ENCODE measurements at places on chromosomes 16 and 17. TPM values are rescaled to one million over a fixed set of nuclear protein-coding genes. Genes with fewer than 3 reads are reported as not detected.

The OR1F1 gene
- total RNA-seq: not detected

- DNase-seq: no peak
Measured at GRCh38 chr16:51816929-51817328, 665.9 kb upstream of the SALL1 start.

DNA sequence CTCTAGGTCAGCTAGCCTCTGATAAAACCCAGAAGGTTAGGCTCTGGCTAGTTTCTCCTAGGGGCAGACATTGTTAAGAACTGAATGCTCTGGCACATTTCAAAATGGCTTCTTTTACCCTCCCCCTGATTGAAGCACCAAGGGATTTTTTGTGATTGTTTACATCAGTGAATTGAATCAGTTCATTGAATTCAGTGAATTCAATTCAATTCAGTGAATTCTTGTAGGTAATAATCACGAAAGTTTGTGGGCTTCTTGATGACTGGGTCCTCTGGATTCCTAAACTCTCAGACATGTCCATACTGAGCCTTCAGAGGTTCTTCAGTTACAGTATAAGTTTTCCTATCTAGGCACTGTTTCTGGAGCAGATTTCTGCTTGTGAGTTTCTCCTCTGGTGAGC is 135.2 kb upstream of the ELAC2 start:
- DNase-seq: no peak

GRCh38 chr17:55897301-55897700 is 146.4 kb downstream of the PCTP start:
- no peak for DNase-seq

DNA sequence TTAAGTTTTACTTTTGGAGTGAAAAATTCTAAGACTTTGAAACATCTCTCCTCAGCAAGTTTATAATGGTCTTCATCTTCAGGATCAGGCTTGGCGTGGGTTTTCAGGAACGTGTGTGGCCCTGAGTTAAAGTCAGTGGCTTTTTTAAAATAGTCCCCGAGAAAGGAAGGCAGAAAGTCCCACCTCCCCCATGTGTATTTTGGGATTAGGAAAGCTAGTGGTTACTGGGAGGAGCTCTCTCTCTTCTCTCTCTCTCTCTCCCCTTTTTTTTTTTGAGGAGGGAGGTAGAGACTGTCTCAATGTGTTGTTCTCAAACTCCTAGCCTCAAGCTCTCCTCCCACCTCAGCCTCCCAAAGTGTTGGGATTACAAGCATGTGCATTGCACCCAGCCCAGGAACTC is 213.2 kb downstream of the IRX3 start:
- DNase-seq: no peak

- no peak for DNase-seq
Measured at GRCh38 chr16:27817038-27817437, 246.5 kb downstream of the GSG1L start.

- DNase-seq: no peak
Measured at GRCh38 chr17:82930924-82931698, 91.3 kb upstream of the ZNF750 start.

DNA sequence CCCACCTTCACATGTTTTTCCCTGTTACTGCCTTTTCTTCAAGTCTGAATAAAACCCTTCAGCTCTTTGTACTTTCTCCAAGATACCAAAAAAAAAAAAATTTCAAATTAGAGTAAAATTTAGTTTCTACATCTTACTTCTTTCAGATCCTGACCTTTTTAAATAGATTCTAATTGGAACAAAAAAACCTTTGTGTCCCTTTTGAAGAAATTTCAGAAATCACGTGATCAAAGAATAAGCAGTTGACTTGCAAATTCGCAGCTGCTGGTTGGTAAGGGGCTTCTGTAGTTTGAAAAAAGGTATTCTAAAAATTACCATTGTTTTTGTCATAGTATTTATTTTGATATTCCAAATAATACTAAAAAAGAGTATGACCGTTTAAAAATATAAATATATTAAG is 71.7 kb downstream of the CDC27 start:
- no peak for DNase-seq

GRCh38 chr17:48639982-48640857 is 14.1 kb upstream of the HOXB9 start:
- DNase-seq: no peak

All from natural killer cell (primary cell).